ENCODE measurements at places on chromosomes 5 and 9.

DNA sequence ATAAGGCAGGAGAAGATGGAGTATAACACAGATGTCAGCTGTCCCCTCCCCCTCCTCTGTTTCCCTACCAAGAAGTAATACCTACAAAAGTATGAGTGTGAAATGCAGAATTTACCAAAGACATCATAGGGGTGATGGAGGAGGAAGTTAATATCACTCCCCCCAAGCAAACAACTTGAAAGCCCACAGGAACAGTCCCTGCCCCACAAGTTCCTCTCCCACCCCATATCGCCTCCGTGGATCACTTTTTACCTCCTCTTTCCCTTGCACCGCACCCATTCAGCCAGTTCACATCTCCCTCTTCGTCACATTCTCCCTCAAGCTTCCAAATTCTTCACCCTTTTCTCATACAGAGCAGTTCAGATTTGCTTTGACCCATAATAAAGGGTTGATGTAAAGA lies 7.0 kb upstream of the SIL1 start:
- no peak for DNase-seq

DNA sequence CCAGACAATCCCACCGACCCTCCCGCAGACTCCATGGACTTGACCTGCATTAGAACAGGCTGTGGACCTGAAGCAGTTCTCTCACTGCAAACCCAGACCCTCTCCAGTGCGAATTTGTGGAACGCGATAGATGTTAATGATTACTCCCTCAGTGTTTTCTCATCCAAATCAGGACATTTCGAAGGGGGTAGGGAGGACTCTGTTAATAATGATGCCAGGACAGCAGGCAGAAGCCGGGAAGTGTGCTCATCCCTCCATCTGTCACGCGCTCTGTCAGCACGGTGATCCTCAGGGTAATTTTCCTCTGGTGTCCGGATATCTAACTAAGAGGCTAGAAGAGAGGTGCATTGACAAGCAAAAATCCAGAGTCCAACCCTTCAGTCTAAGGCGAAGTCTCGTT lies 18.8 kb downstream of the RAPGEF1 start:
- no peak for DNase-seq

DNA sequence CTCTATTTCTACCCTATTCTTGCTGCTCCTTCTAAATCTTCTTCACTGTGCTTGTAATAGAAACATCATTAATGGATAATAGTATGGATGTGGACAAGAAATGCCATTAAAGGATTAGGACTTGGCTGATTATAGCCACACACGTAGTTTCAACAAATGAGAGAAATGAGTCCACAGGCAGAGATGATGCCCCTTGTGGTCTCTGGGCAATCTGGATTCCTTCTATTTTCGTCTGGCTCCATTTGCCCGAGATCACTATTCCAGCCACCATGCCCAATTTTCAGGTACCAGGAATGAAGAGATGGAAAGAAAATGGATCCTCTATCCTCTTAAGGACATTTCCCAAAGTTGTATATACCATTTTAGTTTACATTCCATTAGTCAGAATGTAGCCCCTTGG lies 13.2 kb downstream of the VLDLR start:
- DNase-seq, result no peak

DNA sequence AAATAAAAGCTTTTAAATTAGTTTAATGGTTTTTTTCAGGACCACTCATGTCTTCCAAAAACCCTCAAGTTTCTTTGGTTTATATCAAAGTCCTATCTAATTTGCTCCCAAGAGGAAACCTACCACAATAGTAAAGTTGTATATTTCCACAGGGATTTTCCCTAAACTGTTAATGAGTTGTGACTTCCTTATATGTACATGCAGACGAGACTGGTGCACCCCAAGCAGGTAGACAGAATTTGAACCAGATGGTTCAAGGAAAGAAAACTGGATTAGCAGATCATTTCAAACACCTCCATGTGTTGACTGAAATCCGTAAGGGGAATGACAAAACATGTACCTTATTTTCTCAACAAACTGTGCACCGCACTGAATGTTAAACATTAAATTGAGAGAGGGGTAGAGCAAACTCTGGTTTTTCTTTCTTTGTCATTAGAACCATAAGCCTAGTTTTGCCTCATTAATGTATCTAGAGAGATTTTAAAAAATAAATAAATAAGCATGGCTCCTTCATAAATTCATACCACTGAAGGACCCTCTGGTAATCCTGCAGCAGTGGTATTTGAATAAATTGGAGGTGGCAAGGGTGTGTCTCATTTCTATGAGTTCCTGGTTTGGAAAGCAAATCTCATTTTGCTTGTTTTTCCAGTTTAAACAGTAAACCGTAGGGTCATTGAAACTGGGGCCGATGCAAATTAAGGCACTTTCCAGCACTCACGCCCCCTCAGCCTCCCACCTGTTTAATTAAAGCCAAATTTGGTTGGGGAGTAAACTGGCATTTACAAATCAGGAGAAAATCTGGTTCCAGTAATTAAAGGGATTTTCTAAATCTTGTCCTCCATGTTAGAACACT lies 51.1 kb downstream of the ENC1 start:
- no peak for DNase-seq

DNA sequence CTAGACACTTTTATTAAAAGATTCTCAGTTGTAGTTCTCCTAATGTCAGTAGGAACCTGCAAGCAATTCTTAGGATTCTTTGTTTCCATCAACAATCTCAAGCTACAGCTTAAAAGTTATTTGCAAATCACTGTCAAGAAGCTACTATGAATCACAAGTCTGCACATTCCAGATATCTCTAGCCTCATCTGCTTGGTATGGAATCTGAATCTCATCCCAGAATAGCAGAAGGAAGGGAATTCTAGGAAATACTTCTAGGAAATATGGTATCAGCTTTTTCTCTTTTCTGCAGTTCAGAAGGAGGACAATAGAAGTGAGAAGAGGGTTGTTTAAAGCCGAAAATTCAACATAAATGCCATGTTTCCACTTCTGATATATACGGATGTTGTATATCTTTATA lies 792.2 kb upstream of the CDH9 start:
- no peak for DNase-seq

DNA sequence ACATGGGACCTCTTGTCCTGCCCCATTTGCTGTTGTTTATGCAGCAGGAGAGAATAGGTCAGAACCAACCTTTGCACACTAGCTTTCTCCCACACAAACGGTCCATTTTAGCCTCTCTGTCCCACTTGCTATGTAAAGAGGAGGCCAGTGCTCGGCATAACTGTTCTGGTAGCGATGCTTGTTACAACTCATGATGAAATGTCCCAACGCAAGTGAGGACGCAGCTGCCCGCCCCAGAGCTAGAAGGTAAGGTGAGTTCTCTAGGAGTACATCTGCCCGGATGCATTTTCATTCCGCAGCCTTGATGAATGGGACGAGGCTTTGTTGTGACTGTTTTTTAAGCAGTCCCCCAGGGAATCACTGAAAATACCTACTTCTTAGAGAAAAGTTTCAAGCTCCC lies 14.1 kb downstream of the S1PR3 start:
- no peak for DNase-seq

DNA sequence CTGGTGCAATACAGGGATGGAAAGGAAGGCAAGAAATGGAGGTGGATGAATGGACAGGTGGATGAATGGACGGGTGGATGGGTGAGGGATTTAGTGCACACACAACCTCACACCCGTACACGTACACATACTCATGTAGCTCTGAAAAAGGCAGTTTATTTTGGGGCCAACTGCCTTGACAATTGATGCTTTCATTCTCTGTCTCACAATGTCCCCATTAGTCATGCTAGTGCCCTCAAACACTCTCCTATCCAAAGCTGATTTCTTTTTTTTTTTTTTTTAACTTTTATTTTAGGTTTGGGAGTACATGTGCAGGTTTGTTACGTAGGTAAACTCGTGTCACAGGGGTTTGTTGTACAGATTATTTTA lies 495.0 kb downstream of the DMAC1 start:
- DNase-seq, result no peak

DNA sequence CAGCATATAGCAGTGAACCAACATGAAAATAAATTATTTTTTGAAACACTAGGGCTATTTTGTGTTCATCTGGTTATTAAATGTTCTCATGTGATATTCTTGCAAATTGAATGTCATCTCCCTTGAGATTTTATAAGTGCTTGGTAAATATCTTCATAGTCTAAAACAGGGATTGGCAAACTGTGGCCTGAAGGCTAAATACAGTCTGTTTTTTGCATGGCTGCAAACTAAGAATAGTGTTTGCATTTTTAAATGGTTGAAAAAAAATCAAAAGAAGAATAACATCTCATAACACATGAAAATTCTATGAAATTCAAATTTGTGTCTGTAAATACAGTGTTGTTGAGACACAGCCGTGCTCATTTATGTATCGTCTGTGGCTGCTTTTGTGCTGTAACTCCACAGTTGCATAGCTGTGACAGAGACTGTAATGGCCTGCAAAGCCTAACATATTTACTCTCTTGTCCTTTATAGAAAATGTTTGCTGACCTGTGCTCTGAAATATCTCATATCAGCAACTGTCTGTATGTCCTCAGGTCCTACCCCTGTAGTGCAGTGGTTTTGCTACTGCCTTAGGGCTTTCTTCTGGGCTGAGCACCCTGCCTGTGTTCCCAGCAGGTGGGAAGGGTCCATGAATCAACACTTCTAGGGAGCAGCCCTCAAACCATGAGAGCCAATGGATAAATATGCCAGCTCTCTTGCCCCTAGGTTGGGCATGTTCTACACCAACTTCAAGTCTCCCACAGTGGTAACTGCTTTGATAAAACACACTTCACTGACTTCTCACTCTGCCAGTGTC lies 41.7 kb upstream of the ARRDC3 start:
- DNase-seq, result no peak

DNA sequence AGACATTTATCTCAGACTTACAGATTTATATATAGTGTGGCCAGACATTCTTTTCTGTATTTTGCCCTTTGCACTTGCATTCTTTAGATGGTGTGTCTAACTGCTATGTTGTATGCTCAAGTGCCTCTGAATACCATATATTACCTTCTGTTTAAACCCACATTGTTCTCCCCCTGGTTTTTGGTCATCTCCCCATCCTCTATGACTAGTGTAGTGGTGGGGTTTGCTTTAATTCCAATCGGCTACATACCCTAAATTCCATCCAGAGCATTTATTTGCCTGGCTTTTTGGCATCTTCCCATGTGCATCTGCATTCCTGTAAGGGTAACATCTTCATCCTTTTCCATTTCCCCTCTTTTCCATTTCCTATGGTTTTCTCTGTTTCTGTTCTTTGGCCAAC lies 271.0 kb upstream of the SLC30A5 start:
- no peak for DNase-seq

GRCh38 chr5:158264264-158264663 lies 405.3 kb upstream of the CLINT1 start:
- DNase-seq, result no peak

- no peak for DNase-seq
Measured at GRCh38 chr5:143011585-143011984, 241.4 kb downstream of the ARHGAP26 start.

- DNase-seq, result peak; percentile 17
Measured at GRCh38 chr5:32274548-32275395, 38.0 kb downstream of the MTMR12 start.

DNA sequence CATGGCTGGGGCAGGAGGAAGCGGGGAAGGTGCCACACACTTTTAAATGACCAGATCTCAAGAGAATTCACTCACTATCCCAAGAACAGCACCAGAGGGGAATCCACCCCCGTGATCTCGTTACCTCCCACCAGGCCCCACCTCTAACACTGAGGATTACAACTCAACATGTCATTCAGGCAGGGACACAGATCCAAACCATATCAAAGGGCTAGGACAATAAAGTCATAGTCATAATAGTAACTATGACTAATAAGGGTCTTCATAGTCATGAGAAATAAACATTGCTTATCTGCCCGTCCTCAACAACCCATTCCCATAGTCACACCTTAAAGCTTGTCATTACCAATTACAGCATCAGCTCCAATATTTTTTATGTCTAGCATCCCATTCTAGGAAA lies 65.3 kb upstream of the SMC2 start:
- no peak for DNase-seq

- DNase-seq, result no peak
Measured at GRCh38 chr9:33628865-33629410, 104.9 kb downstream of the ANKRD18B start.

DNA sequence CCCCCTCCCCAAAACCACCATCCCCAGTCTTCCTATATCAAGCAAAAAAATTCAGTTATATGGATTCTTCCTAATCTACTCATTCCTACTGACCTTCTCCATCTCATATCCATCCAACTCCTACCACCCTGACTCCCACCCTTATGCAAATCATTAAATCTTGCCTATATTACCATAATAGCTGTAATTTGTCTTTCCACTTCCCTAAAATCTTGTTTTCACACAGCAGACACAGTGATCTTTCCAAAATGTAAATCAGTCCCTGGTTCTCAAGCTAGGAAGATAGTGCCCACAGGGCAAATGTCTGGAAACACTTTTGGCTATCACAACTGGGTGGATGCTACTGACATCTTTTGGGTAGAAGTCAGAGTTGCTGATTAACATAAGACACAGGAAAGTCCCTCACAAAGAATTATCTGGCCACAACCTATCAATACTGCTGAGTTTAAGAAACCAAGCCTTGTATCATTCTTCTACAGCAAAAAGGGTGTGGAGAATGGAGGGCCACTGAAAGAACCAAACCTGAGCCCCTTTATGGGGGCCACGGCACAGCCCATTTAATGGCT lies 1.4 kb downstream of the SRA1 start:
- DNase-seq, result no peak

GRCh38 chr5:40678460-40679147 lies 1.1 kb upstream of the PTGER4 start:
- DNase-seq, result no peak

- DNase-seq, result no peak
Measured at GRCh38 chr9:19682397-19682796, 106.4 kb downstream of the SLC24A2 start.

DNA sequence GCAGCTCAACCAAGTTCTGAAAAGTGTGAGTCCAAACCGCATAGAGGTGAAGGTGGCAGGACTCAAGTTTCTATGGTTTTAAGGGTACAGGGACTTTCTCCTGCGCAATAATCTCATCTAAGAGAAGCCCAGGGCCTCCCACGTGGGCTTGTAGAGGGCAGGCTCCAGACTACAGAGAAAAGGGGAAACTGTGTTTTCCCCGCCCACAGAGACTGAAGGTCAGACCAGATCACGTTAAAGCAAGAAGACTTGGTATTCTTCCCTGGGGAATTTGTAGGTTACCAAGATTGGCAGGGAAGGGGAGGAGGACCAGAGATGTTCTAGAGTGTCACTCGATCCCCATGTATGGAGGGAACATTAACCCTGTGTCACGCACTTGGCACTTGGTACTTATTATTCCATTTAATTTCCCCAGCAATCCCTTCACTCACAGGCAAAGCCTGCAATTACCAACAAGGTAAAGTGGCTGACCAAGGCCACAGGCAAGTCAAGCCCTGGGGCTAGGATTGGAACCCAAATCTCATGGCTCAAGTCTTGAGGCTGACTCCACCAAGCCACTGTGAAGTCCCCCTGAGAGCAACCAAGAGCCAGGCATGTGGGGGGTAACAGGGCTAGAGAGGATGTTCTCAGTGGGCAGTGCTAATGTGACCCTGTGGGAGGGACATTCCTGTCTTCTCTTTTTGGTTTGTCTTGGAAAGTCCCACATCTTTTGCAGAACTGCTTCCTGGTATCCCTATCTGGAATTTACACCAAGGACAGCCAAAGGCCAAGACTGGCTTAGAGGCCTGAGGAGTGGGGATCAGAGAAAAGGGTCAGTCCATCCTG lies 18.3 kb upstream of the NEK6 start:
- no peak for DNase-seq

- DNase-seq, result no peak
Measured at GRCh38 chr5:76732405-76733048, 16.6 kb downstream of the F2R start.

All from amniotic stem cell (primary cell).